Effector CD8-positive, alpha-beta T cell (primary cell): ENCODE measurements at places on chromosomes 1 and 21.

DNA sequence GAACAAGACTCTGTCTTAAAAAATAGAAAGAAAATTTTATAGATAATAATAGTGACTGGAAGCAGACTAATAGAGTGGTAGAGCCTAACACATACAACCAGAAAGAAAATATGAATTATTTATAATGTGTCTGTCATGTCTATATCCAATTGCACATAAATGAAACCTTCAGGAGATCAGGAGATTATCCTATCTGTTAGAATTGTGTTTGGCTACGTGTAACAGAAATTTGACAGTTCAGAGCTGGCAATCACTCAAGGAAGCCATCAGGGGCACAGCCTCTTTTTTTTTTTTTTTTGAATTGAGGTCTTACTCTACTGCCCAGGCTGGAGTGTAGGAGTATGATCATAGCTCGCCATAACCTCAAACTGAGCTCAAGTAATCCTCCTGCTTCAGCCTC is 157.2 kb downstream of the TGFB2 start:
- no peak for DNase-seq

- DNase-seq: no peak
Measured at GRCh38 chr1:50978144-50978851, 8.3 kb downstream of the CDKN2C start.

- DNase-seq: no peak
Measured at GRCh38 chr1:94607398-94607797, 65.8 kb upstream of the F3 start.

- no peak for DNase-seq
Measured at GRCh38 chr21:19810779-19811178, 1187.4 kb upstream of the NCAM2 start.

GRCh38 chr1:1760345-1760650 is 18.0 kb downstream of the NADK start:
- DNase-seq: no peak

DNA sequence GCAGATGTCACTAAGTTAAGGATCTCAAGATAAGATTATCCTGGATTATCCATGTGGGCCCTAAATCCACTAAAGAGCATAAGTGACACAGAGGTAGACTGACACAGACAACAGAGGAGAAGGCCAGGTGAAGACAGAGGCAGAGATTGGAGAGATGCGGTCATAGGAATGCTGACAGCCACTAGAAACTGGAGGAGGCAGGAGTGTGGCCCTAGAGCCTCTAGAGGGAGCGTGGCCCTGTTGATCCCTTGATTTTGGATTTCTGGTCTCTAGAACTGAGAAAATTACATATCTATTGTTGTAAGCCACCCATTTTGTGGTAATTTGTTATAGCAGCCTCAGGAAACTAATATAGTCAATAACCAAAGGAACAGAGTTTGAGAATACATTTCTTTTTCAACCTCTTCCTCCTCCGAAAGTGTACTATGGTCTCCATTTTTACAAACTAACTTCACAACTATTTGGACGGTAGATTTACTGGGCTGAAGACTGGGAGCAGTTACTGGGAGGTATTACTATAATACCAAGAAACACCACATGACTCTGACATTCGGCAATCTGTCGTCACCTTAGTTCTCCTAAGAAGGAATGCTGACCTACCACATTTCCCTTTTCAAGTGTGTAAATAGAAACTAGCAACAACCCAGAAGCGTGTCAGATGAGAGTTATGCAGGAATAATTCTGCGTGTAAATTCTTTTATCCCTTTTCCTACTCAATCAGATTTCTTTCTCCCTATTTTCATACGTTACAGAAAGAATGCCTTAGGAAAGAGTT is 116.0 kb upstream of the ZNHIT6 start:
- no peak for DNase-seq

- DNase-seq: no peak
Measured at GRCh38 chr21:26888931-26889330, 43.7 kb upstream of the ADAMTS1 start.

- DNase-seq: no peak
Measured at GRCh38 chr1:189351960-189352359, 1125.7 kb downstream of the BRINP3 start.

GRCh38 chr1:205744403-205744802 is 5.6 kb downstream of the NUCKS1 start:
- no peak for DNase-seq

- DNase-seq: no peak
Measured at GRCh38 chr1:27592931-27593677, 10.8 kb downstream of the AHDC1 start.

DNA sequence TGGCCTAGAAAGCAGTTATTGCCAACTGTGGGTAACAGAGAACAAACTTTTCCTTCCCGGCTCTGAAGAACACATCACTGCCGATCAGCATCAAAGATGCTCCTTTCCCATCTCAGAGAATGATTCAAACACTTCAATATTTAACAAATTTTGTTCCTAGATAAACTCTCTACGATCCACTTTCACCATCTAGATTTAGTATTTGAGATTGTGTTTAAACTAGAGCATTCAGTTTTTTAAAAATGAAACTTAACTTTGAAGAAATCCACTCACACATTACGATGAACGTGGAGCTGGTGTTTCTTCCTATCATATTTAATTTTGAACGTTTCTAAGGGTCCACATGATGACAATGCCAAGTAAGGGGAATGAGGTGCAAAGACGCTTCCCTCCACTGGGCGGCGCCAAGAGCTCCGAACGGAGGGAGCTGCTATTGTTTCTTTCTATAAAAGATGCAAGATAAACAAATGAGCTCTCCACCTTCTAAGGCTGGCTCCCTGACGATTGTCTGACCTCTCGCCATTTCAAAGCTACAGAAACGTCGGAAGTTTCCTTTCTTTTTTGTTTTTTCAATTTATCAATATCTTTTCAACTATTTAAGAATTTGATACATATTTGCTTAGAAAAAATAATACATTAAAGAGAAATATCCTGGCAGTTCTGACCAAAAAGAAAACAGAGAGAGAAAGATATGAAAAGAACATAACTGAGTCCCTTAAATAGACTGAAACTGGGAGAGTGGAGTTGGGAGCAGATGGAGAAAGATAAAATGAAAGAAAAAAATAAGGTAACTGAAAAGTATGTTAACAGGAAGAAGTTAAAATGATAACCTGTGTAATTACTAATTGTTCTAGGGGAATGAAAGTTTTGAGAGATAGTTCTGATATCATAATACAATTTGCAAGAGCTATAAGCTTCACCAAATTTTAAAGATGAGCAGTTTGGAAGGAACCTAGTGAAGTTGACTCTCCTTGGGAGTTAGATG is 4.4 kb upstream of the BARHL2 start:
- no peak for DNase-seq

GRCh38 chr1:29256394-29256793 is 20.1 kb downstream of the PTPRU start:
- no peak for DNase-seq

DNA sequence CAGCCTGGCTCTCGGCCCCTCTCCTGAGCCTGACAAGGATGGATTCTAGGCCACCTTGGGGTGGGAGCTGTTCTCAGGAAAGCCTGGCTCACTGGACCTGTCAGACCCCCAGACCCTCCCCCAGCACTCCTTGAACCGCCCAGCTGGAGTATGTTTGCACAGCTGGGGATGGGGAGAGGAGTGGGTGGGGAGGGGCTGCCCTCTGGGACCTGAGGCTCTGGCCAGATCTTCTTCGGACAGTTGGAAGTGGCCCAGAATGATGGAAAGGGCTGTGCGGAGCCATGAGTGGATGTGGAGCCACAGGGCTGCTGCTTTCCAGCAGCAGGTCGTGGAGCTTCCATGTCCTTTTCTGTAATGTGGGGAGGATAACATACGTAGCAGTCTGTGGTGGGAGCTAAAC is 43.0 kb upstream of the TRABD2B start:
- DNase-seq: no peak

DNA sequence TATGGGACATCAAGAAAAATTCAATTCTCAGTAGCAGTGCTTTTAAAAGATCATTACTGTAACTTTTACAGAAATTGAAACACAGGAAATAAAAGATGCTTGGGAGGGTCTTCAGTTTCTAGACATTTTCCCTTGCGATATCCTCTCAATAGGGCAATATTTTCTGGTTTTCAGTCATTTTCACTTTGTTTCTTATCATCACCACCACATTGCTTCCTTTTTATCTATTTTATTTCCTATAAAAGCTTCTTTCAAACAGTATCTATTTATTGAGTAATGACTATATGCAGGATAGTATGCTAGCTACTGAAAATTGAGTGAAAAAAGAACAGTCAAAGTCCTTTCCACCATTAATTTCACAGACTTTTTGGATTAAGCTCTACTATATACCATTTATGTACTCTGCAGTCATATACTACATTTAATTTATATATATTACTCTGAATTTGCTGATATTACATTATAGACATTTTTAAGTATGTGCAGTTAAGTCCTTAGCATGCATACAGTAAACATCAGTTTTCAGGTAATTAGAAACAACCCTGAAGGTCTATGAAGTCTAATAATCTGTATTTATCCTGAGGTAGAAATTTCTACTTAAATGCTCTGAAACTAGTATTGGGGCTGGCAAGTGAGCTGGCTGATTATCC is 18.7 kb downstream of the TRMT1L start:
- no peak for DNase-seq

GRCh38 chr21:42607102-42607501 is 46.3 kb upstream of the PDE9A start:
- DNase-seq: no peak

DNA sequence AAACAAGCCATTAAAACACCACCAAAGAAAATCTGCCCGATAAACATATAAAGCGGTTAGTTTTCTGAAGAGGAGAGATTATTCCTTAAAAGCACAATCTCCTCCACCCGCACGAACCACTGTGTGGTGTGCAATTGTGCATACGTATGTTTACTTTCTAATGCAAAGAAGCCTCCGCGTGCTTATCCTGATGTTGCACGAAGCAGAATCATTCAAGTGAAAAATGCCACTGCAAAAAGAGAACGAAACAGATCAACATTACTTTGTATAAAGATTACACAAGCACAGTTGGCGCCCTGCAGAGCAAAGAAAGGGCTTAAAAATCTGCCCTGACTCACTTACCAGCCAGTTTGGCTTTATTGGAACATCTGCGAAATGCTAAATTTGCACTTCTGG is 166.8 kb downstream of the ZNF281 start:
- no peak for DNase-seq

GRCh38 chr1:11044086-11044848 is 2.8 kb downstream of the MASP2 start:
- DNase-seq: no peak

- no peak for DNase-seq
Measured at GRCh38 chr1:170978371-170978910, 43.1 kb downstream of the MROH9 start.

DNA sequence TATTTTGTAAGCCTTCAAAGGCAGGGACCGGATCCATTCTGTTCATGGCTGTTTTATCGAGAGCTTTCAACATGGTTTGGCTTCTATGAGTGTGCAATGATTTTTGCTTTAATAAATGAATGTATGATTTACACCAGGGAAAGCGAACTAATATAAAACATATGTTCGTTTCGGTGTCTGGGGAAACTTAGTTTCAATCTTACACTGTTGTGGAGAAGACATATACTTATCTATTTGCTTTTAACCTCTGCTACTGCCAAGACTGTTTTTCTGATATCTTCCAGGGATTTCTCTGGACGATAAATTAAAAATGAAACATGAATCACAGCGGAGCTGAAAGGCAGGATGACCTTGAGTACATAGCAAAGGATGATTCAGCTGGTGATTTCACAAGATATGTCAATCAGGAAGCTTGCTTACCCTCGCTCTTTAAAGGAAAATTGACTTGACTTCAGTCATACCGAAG is 14.7 kb upstream of the CYYR1 start:
- no peak for DNase-seq

DNA sequence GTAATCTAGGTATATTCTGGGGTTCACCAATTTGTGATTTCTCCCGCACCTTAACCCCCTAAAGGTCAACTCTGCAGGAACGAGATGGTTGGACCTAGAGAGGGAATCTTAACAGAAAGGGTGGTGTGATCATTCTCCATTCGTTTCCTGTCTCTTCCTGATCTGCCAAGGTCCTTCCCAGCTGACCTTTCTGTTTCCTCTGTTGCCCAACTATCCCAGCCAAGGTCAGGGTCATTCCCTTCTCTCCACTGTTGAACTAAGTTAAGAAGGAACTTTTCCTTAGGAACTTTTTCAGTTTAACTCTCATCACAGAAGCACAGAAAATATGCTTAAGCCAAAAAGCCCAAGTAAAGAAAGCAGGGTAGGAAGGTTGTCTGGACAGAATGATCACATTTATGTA is 49.3 kb downstream of the KAZN start:
- no peak for DNase-seq

DNA sequence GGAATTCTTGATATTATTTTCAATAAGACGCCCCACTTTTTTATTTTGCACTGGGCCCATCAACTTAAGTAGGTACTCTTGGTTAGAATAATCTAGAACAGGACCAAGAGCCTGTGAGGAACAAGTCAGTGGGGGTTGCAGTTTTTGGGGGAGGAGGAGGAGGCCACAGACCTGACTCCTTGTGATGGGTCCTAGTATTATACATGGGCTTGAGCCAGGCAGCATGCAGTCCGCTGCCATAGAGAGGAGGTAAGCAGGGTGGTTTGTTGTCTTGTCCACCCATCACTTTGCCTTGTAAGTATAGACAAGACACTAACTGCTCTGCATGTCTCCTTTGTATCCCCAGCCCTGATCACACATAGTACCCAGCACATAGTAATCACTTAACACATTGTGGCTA is 24.5 kb downstream of the ROR1 start:
- no peak for DNase-seq

GRCh38 chr1:210151052-210151672 is 81.4 kb upstream of the SERTAD4 start:
- no peak for DNase-seq

GRCh38 chr1:84412316-84412942 is 14.1 kb downstream of the DNASE2B start:
- DNase-seq: no peak

GRCh38 chr1:46721204-46721603 is 2.3 kb upstream of the EFCAB14 start:
- DNase-seq: no peak

DNA sequence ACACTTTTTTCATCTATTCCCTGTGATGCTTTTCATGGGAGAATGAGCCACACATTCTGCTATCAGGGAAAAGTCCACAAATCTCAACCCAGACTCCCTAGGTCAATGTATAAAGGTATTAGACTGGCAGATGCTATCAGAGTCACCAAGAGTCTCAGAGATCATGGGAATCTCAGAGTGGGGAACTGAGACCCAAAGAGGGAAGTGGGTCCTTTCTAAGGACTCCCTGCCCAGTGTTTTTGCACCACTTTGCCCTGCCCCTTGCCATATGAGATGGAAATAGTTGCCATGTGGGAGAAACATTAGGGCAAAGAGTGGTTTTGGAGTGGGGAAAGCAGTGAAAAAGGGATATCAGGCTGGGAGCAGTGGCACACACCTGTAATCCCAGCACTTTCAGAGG is 19.1 kb upstream of the AZIN2 start:
- no peak for DNase-seq

DNA sequence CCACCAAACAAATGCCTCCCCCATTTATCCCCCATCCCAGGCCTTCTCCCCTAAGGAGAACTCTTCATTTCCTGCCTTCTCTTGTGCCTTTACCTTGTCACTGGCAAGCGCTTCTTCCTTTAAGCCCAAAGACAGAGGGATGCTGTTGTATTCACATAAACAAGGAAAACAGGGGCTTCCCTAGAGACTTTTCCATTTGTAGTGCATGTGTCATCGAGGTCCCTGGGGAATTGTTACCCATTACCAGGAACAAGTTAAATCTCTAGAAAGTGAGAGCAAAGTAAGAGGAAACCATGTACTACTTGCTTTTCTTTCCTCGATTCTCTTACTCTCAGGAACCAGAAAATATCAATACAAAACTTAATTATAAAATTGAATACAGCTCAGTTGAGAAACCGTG is 114.4 kb upstream of the DPT start:
- DNase-seq: no peak
